ENCODE measurements at places on chromosomes 12 and 14.
A peak's percentile ranks its signal among the peaks of the same experiment; 100 is the strongest.

DNA sequence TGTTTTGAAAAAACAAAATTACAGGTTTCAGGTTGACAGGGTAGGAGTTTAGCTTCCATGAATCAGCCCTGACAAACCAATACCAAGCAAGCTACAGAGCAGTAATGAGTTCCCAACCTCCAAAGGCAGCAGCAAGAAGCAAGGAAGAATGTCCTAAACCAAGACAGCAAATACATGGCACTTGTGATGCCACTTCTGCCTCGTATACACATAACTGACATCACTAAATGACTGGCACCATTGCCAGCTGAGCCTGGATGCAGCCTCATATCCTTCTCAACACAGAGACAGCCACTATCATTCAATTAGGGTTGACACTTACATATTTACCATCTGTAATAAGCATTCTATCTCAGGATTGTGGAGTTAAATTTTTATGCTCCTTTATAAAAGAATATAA, 35.0 kb upstream of the MDM1 start:
- no peak for DNase-seq

DNA sequence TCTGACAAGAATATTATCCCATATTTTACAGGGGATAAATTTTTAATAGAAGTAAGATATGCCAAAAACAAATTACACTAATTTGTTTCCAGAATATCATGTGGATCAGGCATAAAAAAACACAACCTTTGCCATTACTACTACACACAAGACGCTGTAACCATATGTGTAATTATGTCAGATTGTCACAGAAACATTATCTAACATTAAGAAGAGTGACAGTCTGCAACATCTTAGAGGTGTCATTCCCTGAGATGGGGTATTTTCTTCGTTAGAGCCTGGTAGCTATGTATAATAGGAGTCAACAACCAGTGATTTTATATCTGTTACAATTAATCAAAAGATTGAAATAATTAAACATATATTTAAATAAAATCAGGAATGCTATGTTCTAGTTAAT, 518.9 kb downstream of the RERGL start:
- no peak for DNase-seq

- no peak for DNase-seq
Measured at GRCh38 chr12:13229504-13229903, 33.0 kb downstream of the EMP1 start.

DNA sequence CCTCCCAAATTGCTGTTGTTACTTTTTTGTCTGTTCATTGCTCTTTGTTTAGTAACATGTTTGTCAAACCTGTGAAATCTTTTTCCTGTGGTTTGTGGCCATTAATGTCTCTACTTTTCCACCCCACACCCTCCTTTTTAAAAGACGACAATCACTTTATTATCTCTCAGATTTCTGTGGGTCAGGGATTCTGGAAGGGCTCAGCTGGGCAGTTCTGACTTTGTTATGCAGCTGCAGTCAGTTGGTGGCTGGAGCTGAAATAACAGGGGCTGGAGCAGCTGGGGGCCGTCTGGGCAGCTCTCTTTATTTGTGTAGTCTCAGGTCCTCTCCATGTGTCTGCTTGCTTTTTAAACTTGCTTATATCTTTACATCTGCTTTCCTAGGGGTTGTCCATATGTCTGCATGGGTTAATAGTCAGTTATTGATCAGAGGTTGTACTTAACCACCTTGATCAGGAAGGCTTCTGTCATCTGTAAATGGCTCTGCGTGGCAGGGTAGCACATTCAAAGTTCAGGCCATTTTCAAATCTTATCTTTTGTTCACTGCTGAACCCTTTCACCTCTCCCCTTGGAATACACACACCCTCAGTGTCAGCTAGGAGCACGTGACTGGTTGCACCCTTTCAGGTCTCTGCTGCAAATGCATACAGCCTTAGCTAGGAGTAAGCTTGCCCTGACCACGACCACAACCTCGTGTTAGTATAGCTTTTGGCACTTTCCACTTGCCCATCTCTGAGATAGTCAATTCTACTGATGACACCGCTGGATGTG, 27.9 kb downstream of the BORCS5 start:
- peak; percentile 58 for DNase-seq
